ENCODE measurements at places on chromosomes 12 and 14.

GRCh38 chr12:53379389-53380103, 430 bp upstream of the SP1 start:
- DNase-seq: peak; percentile 100

GRCh38 chr12:6284273-6284672, 26.2 kb upstream of the PLEKHG6 start:
- no peak for DNase-seq

DNA sequence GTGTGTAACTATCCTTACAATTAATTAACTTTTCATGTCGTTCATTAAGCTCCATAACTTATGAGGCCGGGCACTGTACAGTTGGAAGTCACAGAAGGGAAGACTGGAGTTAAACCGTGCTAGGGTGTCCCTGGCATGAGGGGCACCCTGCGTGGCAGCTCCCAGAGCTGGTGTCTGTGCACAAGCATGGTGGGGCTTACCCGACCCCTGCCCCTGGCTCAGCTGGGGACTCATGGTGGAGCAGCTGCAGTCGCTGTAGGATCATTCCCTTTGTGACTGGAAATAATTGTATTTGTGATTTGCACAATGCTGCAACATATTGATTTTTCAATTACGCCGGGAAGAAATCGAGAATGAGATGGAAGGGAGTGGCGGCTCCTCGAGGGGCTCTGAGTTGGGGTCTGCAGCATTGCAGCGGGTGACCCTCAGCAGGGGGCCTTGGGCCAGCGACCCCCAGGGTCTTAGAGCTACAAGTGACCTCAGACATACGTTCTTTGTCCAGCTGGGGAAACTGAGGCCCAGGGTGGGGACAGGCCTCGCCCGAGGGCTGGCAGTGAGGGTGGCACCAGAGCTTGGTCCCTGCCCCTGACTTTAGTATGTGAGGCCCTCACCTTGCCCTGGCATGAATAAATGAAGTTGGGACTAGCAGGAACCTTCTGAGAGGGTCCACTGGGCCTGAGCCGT, 125.4 kb downstream of the KIF26A start:
- no peak for DNase-seq

- no peak for DNase-seq
Measured at GRCh38 chr12:112973818-112974231, 4.5 kb upstream of the OAS2 start.

DNA sequence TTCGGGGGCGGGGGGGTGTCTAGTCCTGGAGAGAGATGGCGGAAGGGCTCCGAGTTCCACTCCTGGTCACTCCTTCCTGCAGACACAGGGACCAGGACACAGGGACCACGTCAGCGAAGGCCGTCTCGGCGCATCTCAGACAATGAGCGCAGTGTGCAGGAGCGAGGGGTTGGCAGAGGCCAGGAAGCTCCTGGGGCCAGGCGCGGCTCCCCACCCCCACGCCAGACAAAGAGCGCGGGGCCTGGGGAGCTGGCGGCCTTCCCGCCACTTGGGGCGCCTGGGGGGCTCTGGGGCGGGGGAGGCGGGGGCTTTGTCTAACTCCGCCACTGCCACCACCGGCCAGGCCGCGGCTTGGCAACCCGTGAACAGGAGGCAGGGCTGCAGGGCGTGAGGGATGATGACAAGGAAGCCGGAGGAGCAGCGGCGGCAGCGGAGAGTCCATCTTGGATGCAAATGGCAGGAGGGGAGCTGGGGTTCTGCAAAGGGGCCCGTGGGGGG, 2.2 kb downstream of the CDK2AP1 start:
- no peak for DNase-seq

GRCh38 chr12:18646286-18646890, 91.4 kb downstream of the PLCZ1 start:
- DNase-seq: no peak

DNA sequence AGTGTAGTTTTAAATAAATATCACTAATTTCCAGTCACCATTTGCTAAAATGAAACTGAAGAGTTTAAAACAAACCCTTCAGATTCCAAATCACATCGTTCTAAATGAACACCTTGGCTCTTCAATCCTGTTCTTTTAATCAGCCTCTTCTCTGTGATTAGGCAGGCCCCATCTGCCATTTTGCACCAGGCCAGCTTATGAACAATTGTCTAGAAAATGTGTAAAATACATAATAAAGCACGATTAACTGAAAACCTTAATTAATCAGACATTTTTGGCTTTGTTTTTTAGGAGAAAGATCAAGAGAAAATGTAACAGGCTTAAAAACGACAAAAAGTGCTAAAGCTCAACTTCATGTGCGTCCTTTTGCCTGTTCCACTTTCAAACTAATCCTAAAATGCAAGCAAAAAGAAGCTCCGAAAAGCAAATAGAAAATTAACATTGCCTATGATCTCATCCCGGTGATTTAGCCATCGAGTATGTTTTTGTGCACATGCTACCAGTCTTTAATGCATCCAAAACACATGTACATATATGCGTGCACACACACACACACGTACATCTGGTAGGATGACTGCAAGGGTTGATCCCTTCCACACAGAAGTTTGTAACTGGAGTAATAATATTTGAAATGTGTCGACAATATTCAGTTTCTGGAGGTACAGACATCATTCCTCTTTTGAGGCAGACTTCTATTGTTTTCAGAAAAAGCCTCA, 288.6 kb downstream of the FOXN3 start:
- DNase-seq: no peak

Measured in SIG-M5 (cell line).